ENCODE measurements at places on chromosomes 1 and 21.

DNA sequence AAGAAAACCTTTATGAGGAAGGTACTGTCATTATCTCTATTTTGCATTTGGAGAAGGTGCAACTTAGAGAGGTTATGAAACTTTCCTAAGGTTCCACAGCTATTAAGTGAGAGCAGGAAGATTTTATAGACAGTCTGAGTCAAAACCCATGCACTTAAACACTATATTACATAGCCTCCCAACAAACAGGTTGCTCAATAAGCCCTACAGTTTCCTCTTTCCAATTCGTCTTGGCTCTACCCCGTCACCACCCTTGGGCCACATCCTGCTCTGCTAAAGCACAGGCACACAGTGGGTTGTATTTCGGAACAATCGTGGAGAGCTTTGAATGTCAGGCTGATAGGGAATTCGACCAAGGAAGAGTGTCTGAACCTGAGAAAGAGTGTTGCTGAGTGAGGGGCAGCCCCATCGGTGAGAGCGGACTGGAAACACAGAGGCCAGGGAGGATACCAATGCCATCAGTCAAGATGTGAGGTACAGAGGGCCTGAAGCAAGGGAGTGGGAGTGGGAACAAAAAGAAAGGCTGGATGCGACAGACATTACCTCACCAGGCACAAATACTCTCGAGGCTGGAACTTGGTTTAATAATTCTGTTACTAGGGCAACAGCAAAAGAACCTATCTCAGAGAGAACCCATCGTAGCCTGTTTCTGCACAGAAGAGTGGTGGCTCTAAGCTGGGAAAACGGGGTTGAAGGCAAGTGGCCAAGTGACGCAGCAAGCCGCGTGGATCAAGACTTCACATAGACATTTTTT, 6.3 kb upstream of the LRRC52 start:
- no peak for DNase-seq

DNA sequence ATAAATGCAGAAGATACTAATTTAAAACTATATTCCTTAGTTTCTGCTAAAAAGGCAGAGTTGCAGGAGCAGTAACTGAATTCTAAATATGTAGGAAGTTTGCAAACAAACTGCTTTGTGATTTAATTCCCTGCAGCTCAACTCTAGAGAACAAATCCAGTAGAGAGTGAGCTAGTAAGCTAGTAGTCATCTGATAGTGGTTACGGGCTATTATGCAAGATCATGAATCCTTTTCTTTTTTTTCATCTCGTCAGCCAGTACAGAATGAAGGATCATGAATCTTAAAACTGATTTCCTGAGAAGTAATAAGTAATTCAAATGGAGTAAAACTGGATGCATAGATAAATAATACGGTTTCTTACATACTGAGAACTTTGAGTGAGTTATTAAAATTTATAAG, 3.3 kb downstream of the DPH5 start:
- DNase-seq, result no peak

GRCh38 chr1:107835151-107835670, 129.8 kb downstream of the VAV3 start:
- DNase-seq, result no peak

DNA sequence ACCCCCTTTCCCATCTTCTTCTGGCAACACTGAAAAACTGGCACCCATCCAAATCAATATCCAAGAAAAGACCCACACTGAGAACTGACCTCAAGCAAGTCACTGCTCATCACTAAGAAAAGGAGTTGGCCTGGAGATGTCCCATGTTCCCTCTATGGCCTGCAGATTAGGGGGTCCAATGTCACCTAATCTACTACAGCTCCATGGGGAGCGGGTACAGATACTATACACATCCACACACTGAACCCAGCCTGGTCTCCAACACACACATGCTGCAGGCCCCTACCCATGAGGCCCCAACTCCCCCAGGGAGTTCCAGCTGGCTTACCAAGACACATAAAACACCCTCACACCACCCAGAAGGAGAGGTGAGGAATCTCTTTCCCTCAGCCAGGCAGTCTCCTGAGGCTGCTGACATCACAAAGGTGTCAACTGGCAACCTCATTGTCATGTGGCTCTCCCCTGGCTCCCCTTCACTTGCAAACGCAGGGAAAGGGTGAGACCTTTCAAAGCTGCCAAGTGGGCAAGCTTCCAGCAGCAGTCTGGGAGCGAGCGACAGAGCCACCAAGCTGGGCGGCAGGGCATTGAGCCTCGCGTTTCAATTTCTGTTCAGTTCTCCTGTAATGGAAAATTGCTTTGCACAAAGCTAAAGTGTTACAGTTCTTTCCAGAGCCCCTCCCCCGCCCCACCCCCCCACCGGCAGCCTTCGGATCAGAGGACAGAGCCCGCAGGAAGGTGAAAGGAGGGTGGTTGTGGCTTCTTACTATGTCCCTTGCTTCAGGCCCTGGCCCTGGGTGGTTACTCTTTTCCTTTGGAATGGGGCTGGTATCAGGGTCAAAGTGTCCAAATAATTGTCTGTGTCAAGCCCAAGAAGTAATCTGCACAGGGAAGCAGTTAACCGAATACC, at the start of gene LRRC52:
TSS of gene LRRC52 (plus strand) at position 469 of the 907 bp plus-strand sequence. CDS start at position 766, 297 bp downstream.
- no peak for DNase-seq

DNA sequence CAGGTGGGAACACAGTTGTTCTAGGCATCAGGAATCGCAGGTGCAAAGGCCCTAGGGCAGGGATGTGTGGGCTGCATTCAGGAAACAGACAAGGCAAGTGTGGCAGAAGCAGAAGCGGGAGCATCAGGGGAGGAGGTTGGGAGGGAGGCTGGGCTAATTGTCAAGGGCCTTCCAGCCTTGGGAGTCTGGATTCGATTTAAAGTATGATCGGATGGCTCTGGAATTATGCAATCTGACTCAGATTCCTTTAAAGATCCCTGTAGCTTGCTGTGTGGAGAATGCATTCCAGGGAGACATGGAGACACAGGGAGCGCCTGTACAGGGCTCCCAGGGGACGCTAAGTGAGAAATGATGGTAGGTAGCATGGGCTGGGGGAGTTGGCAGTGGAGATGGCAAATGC, 86.5 kb downstream of the LACTBL1 start:
- DNase-seq, result no peak

DNA sequence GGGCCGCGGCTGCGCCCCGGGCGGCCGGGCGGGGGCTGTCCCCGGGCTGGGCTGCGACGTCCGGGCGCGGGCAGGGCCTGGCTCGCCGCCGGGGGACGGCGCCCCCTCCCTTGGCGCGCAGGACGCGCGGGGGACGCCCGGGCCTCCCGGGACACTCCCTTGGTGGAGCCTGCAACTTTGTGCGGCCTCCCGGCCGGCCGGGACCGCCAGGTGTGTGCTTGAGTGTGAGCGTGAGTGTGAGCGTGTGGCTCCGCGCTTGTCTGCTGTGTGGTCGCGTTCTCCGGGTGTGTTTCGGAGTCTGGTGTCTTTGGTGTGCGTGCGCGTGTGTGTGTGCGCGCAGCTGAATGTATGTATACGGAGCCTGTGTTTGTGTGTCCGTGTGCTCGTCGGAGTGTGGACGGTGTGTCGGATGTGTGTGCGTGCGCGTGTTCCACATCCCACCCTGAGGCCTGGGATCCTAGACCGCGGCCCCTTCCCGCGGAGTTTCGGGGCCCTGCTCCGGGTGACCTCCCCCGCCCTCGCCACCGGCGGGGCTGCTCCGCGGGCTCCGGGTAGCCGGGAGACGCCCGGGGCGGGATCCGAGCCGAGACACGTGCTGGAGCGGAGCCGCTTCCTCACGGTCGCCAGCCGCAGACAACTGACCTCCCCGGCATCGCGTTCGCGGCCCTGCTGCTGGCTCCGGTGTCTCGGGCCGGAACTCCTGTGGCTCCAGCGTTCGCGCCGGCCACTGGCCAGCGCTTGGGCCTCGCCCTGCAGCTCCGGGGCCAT, 1.7 kb downstream of the PTPRU start:
- DNase-seq, result no peak

- no peak for DNase-seq
Measured at GRCh38 chr1:207029701-207030521, 2.6 kb downstream of the C1orf116 start.

DNA sequence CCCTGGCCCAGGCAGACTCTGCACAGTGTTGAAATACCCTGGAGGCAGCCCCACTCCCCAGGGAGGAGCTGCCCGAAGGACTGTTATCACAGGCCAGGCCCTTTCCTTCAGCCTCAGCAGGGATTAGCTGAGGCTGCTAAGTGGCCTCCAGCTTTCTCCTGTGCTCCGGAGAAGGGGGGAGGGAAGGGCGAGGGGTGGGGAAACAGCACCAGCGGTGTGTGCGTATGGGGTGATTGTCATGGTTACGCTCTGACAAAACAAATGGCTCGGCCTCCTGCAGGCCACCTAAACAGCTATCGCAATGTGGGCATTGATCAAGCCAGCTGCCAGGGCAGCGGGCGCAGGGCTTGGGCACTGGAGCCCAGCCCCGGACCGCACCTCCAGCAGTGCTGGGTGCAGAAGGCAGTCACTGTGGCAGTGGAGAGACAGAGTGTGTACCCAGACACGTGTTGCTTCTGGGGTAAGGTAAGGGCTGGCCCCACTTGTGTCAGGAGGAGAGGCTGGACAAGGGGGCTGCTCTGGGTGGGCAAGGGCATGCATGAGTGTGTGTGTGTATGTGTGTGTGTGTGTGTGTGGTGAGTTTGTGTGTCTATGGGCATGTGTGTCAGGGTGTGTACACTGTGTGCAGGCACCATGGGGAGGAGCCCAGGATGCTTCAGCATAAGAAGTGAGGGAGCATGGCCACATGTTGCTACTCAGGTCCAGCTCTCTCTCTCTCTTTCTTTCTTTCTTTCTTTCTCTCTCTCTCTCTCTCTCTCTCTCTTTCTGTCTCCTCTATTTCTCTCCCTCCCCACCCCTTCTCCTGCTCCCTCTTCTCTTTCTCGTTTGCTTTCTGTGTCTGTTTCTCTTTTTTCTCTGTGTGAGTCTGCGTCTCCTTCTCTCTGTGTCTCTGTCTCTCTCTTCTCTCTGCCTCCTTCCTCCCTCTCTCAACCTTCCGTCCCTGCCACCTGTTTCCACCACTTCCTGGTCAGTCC, at the start of gene VWA5B1:
TSS of gene VWA5B1 (plus strand) at position 252 of the 974 bp plus-strand sequence. CDS start 19,727 bp downstream, outside the sequence.
- no peak for DNase-seq
